ENCODE measurements at places on chromosomes 4 and X. TPM values are rescaled to one million over a fixed set of nuclear protein-coding genes. Genes with fewer than 3 reads are reported as not detected.

- DNase-seq = peak; percentile 20
Measured at GRCh38 chrX:69388526-69388925, 115.6 kb upstream of the NALF2 start.

- DNase-seq = no peak
Measured at GRCh38 chr4:41119867-41120295, 94.5 kb downstream of the APBB2 start.

GRCh38 chrX:115560978-115561604 is at the start of gene PLS3:
Gene PLS3 (plus strand): TSS chrX:115561174. CDS start chrX:115610251, 49,077 bp downstream.
- DNase-seq = peak; percentile 60

DNA sequence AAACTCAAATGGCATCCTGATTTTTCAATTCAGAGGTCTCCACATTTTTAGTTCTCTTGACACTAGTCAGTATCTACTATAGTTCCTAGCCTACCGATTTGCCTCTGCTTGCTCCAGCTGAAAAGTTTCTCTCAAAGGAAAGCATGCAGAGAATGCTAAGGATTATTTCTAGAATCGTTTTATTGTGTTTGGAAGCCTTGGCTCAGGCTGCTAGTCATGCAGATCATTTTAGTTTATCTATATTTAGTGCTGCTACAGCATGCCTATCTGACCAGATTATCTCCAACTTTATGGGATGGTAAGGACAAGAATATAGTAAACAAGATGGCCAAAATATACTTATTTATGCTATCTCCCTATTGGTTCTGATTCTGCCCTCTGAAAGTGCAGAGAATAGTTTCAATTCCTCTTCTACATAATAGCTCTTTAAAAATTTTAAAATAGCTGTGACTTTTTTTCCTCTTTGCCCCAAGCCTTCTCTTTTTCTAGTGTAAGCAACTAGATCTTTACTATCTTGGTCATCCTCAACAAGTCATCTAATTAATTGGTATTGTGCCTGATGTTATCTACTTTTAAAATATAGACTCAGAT is 15.7 kb upstream of the DRP2 start:
- DNase-seq = no peak

The GPR82 gene
- 0.41 TPM for total RNA-seq

The SSX3 gene
- not detected for total RNA-seq

The XK gene
- 2.6 TPM for total RNA-seq

The TBX22 gene
- 0.23 TPM for total RNA-seq
